Hindlimb muscle (tissue), 1 donor: ENCODE measurements at places on chromosomes 11 and 22.

GRCh38 chr11:78031629-78032028, 8.6 kb upstream of the KCTD14 start:
- no peak for DNase-seq

DNA sequence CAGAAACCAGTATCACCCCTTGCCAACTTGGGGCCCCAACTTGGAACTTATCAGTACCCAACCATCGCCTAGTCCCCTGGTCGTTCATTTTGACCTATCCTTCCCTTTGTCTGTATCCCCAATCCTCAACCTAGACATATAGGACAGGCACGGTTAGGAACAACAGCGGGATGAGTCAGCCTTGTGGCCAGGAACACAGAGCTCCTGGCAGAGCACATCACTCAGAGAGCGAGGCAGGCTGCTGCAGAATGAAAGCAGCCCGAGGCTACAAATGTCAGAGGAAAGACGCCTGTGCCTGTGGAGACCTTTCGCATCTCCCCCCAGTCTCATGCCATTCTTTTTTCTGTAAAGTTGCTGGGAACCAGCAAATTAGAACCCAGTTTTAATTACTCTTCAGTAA, 14.6 kb downstream of the DKK3 start:
- no peak for DNase-seq

DNA sequence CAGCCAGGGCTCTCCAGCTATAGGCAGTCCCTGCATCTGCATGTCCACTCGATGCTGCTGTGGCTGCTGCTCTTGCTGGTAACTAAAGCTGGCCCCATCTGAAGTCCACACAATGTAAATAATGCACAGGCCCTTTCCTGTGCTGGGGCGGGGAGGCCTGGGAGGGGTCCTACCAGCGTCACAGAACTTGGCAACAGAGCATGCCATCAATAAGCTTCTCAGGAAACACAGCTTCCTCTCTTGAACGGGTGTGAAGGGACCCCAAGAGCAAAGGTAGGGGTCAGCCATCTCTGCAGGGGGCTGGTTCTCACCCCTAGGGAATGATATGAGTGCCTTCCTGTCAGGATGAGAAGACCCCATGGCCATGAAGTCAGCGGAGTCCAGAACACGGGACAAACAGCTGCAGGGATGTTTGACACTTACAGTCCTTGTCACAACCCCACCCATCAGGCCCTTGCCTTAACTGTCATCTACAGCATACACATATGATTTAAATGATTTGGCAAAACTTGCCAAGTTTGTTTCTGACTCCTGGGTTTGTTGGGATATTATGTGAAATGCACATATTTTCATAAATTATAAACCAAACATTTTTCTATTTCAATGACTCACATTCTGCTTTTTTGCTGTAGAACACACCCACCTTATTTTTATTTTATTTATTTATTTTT, 39.1 kb upstream of the LYVE1 start:
- no peak for DNase-seq

GRCh38 chr11:25758145-25758661, 573.7 kb upstream of the ANO3 start:
- no peak for DNase-seq

DNA sequence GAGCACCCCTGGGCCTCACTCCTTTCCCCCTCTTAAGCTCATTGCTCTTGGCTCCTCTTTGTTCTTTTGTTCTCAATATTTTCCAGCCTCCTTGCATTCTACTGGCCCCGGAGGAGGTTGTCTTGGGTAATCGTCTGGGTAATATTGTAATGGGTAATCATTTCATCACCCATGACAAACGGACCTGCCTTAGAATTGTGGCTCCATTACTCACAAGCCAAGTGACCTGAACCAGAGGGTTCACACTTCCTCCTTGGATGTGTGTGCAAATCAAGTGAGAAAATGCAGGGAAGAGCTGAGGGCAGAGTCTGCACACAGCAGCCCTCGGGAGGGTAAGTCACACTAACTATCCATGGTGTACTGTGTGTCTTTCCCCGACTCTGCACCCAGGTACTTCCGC, 305.0 kb downstream of the BUD13 start:
- no peak for DNase-seq

DNA sequence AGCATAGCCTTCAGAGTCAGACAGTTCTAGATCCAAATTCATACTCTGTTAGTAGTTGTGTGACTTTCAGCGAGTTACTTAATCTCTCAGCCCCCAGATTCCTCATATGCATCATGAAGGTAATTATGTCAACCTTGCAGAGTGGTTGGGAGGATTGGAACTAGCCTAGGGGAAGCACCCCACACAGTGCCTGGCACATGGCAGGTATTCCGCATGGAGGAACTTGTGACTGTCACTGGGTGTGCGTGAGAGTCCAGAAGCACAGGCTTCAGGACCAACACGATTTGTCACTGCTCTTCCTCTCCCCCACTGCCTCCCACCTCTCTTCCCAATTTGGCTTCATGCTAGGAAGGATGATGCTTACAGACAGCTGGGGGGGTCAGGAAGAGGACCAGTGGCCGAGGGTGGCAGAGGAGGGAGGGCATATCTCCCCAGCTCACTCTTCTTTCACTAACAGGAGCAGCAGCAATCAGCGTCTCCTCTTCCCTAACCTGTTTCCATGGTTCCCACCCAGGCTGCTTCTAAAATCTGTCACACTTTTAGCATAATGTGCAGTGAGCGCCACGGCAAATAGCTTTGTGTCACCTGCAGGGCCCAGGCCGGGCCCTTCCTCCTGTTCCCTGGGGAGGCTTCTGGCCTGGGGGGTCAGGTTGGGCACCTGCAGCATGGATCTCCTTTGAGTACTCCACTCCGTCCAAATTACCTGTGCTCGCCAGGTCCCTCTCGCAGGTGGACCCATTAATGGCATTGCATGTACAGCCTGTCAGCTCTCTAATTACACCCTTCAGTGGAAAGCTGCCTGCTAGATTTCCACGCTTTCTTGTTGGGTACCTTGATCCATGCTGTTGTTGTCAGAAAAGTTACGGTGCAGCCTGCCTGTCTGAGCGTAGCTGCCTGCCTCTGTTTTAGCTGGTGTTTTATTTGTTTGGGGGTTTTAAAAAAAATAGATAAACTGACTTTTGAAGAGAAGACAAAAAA, 400.4 kb downstream of the NXPE2 start:
- no peak for DNase-seq

DNA sequence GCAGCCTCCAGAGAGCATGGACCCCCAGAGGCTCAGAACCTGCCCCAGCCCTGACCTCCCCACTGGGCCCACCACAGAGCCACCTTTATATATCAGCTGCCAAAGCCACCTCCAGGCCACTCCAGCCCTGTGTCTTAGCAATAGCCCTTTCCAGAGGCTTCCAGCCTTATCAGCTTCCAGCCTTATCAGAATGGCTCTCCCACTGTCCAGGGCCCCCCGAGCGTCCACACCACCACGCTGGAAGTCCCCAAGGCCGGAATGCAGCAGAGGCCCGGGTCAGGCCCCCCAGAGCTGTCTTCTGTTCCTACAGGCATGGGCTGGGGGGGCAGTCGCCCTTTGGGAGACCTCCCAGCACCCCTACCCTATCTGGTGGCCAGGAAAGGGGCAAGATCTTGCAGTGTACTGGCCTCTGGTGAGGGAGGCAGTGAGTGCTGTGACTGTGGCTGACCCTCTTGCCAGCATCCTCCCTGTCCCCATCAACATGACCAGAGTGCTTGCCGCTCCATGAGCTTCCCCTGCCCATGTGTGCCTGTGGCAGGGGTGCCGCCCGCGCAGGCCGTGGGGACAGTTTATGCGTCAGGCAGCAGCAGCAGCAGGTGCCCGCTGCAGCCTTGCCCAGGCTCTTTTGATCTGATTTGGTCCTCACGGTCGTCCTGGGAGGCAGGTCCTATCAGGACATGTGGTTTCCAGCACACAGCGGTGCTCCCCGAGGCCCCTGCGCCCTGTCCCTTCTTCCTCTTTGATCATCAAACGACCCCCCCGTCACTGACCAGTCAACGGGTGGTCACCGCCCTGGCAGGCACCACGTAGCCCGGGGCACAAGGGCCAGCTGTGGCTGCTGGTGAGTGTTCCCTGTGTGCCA, 15.9 kb downstream of the OSBPL5 start:
- no peak for DNase-seq

DNA sequence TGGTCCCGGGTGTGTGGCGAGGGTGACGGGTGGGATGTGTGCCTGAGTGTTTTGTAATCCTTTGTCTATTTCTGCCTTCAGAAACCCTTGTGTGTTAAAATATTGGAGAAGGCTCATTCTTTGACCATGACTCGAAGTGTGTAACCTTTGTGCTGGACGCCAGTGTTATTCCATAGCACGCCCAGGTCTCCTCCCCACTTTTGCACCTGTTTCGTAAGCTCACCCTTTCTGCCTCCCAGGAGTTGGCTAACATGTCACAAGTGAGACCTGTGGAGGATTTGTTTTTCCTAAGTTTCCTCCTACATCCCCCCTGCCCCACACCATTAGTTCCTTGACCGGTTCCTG, 382 bp downstream of the C11orf54 start:
- DNase-seq: no peak

- no peak for DNase-seq
Observed at GRCh38 chr22:26660961-26661578, 3.7 kb downstream of the MIAT start.

DNA sequence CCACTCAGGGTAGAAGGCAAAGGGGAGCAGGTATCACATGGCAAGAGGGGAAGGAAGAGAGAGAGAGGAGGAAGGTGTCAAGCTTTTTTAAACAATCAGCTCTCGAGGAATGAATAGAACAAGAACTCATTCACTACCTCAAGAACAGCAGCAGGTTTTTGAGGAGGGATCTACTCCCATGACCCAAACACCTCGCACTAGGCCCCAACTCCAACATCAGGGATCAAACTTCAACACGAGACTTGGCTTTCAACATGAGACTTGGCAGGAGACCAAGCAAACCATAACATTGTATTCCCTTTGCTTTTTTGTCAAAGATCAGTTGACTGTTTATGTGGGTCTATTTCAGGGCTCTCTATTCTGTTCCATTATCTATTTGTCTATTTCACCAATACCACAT, 26.9 kb upstream of the APOBEC3A start:
- no peak for DNase-seq

GRCh38 chr11:68912254-68912653, 8.6 kb downstream of the IGHMBP2 start:
- DNase-seq: no peak

DNA sequence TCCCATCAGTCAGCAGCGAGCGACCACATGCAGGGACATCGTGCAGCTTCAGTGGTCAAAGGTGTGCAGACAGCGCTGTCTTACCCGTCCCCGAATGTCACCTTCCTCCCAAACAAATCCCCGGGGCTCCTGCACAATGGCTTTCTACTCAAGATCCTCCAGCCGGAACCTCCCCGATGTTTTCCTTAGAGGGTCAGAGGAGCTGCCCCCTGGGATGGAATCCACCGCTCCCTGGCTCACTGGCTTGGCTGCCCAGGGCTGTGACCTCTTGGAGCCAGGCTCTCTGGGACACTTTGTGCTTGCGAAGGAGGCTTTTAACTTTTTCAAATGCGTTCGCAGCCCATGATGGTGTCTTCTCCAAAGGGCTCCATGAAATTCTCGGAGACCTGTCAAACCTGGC, 17.3 kb upstream of the FGF19 start:
- DNase-seq: no peak

DNA sequence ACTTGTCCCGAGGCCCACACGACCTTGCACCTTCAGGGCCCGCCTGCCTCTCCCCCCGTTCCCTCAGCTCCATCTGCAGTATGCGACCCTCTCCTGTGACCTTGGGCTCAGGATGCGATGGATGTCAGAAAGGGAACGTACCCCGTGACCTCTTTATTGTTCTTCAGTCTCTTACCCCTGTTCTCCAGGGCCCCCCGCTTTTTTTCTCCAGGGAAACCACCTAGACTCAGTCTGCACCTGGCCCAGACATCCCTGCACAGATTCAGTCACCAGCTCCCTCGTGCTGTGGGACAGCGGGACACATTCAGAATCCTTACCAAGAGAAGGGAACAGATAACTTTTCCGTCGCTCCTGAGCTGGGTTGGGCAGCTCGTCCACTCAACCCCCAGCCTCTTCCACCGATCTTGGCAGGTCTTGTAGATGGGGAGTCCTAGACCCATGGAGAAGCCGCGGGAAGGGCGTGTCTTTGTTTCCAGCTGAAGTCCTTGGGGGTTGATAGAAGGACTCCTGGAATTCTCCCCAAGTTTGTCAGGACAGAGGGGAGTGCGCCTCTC, 1.4 kb upstream of the PHOX2A start:
- DNase-seq: no peak

- DNase-seq: no peak
Observed at GRCh38 chr11:12731841-12732336, 57.7 kb downstream of the TEAD1 start.

GRCh38 chr11:199004-199581, 6.2 kb downstream of the SCGB1C1 start:
- no peak for DNase-seq

- peak; percentile 45 for DNase-seq
Observed at GRCh38 chr11:93895106-93895862, 44.9 kb upstream of the VSTM5 start.

DNA sequence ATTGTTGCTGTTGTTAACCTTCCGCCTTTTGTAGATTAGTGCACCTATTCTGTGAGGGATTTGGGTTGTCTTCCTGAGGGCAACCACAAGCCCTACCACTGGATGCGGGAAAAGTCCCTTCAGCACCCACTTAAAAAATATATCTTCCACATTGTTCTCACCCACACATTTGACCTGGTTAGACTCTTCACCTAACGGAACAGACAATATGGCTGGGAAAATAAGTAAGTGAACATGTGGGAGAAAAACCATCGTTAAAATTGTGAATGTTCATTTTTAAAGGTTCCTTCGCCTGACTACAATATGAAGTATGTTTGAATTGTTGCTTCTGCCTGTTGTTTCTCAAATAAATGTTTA, 72.0 kb upstream of the MPEG1 start:
- no peak for DNase-seq

GRCh38 chr22:28773461-28773867, 969 bp downstream of the CCDC117 start:
- peak; percentile 32 for DNase-seq

- no peak for DNase-seq
Observed at GRCh38 chr11:76241243-76242000, 35.1 kb upstream of the WNT11 start.

GRCh38 chr11:3835751-3836150, 5.0 kb downstream of the RHOG start:
- DNase-seq: no peak

- peak; percentile 47 for DNase-seq
Observed at GRCh38 chr11:121800731-121801393, 315.2 kb downstream of the BLID start.

DNA sequence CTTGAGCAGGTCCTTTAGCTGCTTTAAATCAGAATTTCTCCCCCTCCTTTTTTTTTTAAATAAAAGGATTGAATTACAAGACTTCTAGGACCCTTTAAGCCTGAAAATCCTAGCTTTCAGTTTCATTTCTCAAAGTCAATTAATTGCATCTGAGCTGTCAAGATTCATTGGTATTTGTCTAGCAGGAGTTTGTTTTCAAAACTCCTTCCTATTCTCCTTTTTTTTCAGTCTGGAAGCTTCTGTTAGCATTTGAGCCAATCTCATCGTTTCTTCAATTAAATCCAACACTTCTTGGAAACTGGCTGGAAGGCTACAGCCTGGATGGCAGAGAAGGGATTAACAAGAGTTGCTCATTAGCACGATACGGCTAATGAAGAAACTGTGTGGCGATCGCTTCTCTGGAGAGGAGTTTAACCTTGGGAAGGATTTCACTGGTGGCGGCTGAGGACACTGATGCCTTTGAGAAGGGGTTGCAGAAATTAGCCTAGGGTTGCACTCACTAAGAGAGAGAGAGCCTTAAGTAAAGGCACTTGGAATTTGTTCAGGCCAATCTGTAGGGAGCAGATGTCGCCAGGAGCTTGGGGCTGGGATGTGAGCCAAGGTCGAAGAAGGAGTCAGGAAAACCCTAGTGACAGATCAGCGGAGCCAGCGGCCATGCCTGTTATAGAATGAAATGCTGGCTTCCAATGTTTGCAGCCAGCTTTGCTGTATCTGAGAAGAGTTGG, 43.8 kb upstream of the API5 start:
- peak; percentile 38 for DNase-seq

- DNase-seq: no peak
Observed at GRCh38 chr11:65947133-65947532, 1.9 kb downstream of the TSGA10IP start.
